ENCODE measurements at places on chromosomes 7 and 10.

DNA sequence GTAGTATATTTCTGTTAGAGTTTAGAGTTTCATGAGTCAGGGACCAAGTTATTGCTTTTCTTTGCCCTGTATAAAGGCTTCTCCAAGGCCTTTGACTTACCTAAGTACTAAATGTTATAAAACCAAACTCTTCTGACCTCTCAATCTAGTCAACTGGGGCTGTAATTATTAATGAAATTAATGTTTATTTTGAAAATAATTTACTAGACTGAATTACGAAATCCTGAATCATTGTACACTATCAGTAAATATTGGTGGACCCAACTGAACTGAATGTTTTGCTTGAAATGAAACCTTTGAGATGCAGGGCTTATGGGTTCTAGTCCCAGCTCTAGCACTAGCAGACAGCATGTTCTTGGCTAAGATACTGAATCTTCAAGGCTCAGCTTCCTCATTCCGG, 1.7 kb upstream of the CYP2C9 start:
- DNase-seq, result no peak

DNA sequence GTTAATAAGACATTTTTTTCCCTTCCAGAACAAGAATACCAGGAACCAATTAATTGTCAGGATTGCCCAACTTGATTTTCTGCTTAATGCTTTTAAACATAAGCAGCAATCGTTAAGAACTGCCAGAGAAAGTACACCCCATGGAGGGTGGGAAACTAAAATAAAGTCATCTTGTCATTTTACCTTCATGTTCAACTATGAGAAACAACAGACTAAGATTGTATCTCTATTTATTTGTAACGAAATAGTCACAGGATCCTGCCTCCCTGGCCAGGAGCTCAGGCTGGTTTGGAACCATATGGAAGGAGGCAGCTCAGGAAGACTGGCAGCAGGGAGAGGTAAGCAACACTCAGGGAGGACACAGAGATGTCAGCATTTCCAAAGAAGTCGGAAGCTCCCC, 129.6 kb downstream of the TNS3 start:
- no peak for DNase-seq

DNA sequence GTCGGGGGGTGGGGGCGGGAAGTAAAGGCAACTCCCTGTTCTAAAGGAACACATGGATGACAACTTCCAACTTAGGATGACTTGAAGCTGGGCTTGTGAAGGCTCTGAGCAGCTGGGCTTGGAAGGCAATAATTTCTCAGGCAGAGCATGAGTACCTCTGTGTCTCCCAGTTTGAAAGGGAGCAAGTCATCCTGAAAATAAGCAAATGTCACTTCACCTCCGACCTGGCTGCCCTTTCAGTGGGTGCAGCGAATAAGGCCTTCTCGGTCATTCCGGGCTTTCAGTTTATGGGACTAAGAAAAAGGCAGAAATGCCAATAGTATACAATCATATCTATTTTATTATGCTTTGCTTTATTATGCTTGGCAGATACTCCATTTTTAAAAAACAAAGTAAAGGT, 15.3 kb upstream of the ADAMTS14 start:
- no peak for DNase-seq

- DNase-seq, result no peak
Measured at GRCh38 chr7:140126435-140127034, 50.2 kb downstream of the KDM7A start.

DNA sequence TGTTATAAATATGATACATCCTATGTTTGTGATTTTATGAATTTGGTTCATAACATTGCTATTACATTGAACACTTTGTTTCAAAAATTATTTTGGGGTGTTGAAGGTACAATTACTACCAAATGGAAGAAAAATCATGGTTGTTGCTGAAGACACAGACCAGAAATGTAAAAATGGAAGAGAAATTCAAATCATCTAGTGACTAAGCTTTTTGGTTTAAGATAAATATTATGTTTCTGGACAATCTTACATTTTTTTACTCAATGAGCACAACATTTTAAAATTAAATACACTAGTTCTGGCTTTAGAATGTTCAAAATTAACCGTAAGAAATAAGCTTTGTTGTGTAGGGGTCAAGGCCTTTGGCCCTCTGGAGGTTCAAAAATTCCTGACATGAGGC, 82.7 kb downstream of the GNAT3 start:
- DNase-seq, result no peak

- DNase-seq, result no peak
Measured at GRCh38 chr7:153524070-153524601, 528.1 kb upstream of the DPP6 start.

DNA sequence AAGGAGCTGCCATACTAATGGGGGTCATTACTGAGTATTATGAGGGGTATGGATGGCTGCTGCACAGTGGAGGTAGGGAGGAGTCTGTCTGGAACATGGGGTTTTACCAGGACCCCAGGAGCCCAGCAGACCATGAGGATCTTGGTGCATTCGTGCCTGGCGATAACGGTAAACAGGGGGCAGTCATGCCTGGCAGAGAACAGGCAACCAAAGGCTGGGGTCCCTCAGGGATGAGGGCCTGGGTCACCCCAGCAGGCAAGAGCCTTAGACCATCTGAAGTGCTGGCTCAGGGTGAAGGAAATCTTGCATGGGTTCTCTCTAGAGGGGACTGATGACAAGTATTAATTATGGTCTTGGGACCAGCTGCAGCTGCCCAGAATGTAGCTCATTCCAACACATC, 46.1 kb downstream of the MYL10 start:
- no peak for DNase-seq

GRCh38 chr10:79454259-79454658, 8.8 kb upstream of the ZCCHC24 start:
- no peak for DNase-seq

DNA sequence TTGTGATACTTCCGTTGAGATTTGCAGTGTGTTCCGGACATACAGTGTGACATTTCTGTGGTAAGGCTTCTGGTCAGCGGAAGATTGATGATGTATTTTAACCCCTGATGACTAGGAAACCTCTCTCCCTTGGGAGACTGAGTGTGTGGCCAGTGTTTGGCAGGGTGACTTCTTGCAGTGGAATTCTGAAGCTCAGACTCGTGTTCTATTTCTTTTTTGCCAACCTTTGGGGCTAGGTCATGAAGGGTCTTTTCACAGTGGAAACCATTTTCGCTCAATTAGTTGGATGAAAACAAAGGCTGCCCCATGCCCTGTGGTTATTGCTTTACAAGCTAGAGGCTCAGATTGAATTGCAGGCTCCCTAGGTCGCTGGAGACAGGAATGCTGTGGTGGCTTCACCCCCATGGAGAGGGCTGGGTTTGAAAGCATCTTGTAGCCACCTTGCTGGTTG, 288.9 kb downstream of the BBS9 start:
- no peak for DNase-seq

- DNase-seq, result no peak
Measured at GRCh38 chr7:107404740-107405537, 64.9 kb upstream of the GPR22 start.
